ENCODE measurements at places on chromosomes 11 and 22. TPM values are rescaled to one million over a fixed set of nuclear protein-coding genes. Genes with fewer than 3 reads are reported as not detected.

JRKL gene
- 10.3 TPM for total RNA-seq

GRAP2 gene
- 138 TPM for total RNA-seq

DNA sequence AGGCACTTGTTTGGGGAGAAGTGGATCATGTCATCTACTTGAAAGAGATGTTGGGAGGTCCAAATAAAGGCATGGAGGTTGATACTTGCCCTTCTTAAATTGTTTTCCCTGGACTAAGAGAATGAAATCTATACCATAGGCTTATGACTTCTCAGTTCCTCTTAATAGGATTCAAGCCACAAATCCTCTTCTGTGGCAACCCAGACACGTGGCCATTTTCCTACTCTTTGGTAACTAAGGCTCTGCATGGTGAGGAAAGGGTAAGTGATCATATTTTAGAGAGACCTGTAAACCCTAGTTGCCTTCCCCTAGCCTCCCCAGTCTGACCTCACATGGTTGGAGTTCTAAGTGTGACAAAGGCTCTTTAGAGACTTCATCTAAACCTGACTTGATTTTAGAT lies 72.9 kb upstream of the CD44 start:
- DNase-seq, result no peak
- peaks cover 2% of the 10 kb centered on the region for H3K27me3 ChIP-seq
- H3K36me3 ChIP-seq, result peaks cover 49% of the 10 kb centered on the region
- H3K4me1 ChIP-seq, result peaks cover 40% of the 10 kb centered on the region
- H3K27ac ChIP-seq, result peak overlapping the region; percentile 83
- peak overlapping the region; percentile 3 for H3K4me3 ChIP-seq

DNA sequence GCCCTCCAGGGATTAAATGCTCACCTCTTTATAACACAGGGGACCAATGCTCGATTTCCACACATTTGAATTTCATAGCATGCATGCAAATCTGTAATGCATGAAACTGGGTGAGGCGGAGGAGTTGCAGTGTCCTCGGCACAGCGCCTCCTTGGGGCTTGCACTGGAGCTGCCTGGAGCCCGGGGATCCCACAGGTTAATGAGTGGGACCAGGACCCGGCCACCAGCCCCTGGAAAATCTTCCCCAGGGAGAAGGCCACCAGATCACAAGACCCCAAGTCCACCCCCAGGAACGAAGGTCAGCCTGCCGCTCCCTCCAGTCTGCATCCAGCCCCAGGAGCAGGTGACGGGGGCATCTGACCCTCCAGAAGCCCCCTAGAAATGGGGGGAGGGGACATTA lies 119.1 kb downstream of the MN1 start:
- no peak overlapping the region for H3K27ac ChIP-seq
- no peaks in the 10 kb centered on the region for H3K36me3 ChIP-seq
- no peak for DNase-seq
- peaks cover 3% of the 10 kb centered on the region for H3K27me3 ChIP-seq
- no peak overlapping the region for H3K4me3 ChIP-seq
- H3K4me1 ChIP-seq, result no peaks in the 10 kb centered on the region

PGR gene
- not detected for total RNA-seq

- no peak overlapping the region for H3K27ac ChIP-seq
- peaks cover 20% of the 10 kb centered on the region for H3K36me3 ChIP-seq
- DNase-seq, result no peak
- peaks cover 17% of the 10 kb centered on the region for H3K4me1 ChIP-seq
- H3K27me3 ChIP-seq, result no peaks in the 10 kb centered on the region
Observed at GRCh38 chr11:75907906-75908527, 93.0 kb downstream of the UVRAG start.

SERPING1 gene
- total RNA-seq, result 0.23 TPM

GRCh38 chr22:31398231-31398630 lies 1.2 kb upstream of the DRG1 start:
- DNase-seq, result no peak
- H3K27ac ChIP-seq, result no peak overlapping the region
- no peak overlapping the region for H3K4me3 ChIP-seq
- H3K27me3 ChIP-seq, result peaks cover 2% of the 10 kb centered on the region

GRCh38 chr11:73291196-73291595 lies 16.9 kb upstream of the ARHGEF17 start:
- no peaks in the 10 kb centered on the region for H3K36me3 ChIP-seq
- H3K4me3 ChIP-seq, result no peak overlapping the region
- peaks cover 18% of the 10 kb centered on the region for H3K4me1 ChIP-seq
- H3K27me3 ChIP-seq, result peaks cover 6% of the 10 kb centered on the region
- DNase-seq, result no peak

- DNase-seq, result peak; percentile 32
- peaks cover 32% of the 10 kb centered on the region for H3K4me1 ChIP-seq
- H3K27me3 ChIP-seq, result no peaks in the 10 kb centered on the region
- peak overlapping the region; percentile 74 for H3K4me3 ChIP-seq
- H3K27ac ChIP-seq, result peak overlapping the region; percentile 96
Observed at GRCh38 chr11:108853864-108854263, 189.0 kb downstream of the DDX10 start.

- DNase-seq, result no peak
- peaks cover 44% of the 10 kb centered on the region for H3K4me1 ChIP-seq
- H3K27ac ChIP-seq, result no peak overlapping the region
Observed at GRCh38 chr11:57322256-57323166, 2.2 kb downstream of the TNKS1BP1 start.

DNA sequence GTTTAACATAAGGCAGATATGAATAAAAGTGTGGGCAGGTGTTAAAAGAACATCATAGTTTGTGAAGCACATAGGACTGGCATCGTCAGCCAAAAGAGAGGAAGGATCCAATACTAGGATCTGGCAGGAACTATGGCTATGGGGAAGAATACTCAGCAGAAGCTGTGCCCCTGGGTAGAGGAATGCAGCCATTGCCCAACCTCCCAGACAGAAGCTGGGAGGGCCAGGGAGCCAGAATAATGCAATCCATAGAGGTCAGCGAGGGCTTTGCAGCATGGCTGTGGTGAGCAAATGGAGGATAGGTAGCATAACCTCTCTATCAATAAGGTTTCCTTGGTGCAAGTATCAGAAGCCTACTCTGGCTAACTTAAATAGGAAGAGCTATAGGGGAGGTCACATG lies 11.7 kb upstream of the CSTF3 start:
- DNase-seq, result no peak
- H3K36me3 ChIP-seq, result no peaks in the 10 kb centered on the region
- no peak overlapping the region for H3K4me3 ChIP-seq
- H3K27me3 ChIP-seq, result no peaks in the 10 kb centered on the region
- peaks cover under 1% of the 10 kb centered on the region for H3K4me1 ChIP-seq
- H3K27ac ChIP-seq, result no peak overlapping the region

- H3K27ac ChIP-seq, result no peak overlapping the region
- peaks cover 3% of the 10 kb centered on the region for H3K27me3 ChIP-seq
- H3K4me1 ChIP-seq, result no peaks in the 10 kb centered on the region
- H3K4me3 ChIP-seq, result no peak overlapping the region
Observed at GRCh38 chr11:117668321-117668751, 128.7 kb downstream of the DSCAML1 start.

DNA sequence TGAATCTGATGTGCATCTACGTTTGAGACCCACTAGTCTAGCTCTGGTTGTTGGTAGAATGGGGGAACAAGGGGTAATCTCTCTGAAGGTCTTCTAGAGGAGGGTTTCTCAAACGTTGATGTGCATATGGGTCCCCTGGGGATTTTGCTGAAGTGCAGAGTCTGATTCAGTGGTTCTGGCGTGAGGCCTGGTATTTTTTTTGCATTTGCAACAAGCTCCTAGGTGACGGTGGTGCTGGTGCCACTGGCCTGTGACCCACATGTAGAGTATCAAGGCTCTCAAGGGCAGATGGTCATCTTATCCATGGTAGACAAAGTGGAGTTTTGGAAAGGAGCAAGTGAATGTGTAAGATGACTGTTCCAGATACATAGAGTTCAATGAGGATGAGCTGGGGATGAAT lies 97.1 kb downstream of the CEP164 start:
- no peak overlapping the region for H3K27ac ChIP-seq
- no peak for DNase-seq
- no peaks in the 10 kb centered on the region for H3K4me1 ChIP-seq
- H3K36me3 ChIP-seq, result no peaks in the 10 kb centered on the region
- H3K4me3 ChIP-seq, result no peak overlapping the region
- H3K27me3 ChIP-seq, result peaks cover 3% of the 10 kb centered on the region

GRCh38 chr11:106482917-106483785 lies 405.7 kb downstream of the AASDHPPT start:
- H3K36me3 ChIP-seq, result no peaks in the 10 kb centered on the region
- H3K4me1 ChIP-seq, result no peaks in the 10 kb centered on the region
- H3K4me3 ChIP-seq, result no peak overlapping the region
- no peak for DNase-seq
- H3K27me3 ChIP-seq, result no peaks in the 10 kb centered on the region
- no peak overlapping the region for H3K27ac ChIP-seq

GRCh38 chr11:8032122-8032521 lies 45.0 kb downstream of the EIF3F start:
- H3K27ac ChIP-seq, result no peak overlapping the region
- no peaks in the 10 kb centered on the region for H3K36me3 ChIP-seq
- no peak for DNase-seq
- no peak overlapping the region for H3K4me3 ChIP-seq

DAGLA gene
- 0.45 TPM for total RNA-seq

GRCh38 chr22:47189056-47189916 lies 426.8 kb downstream of the TBC1D22A start:
- H3K4me1 ChIP-seq, result no peaks in the 10 kb centered on the region
- H3K27ac ChIP-seq, result no peak overlapping the region
- no peak overlapping the region for H3K4me3 ChIP-seq
- peaks cover 2% of the 10 kb centered on the region for H3K27me3 ChIP-seq

ADAMTS8 gene
- total RNA-seq, result not detected

FEN1 gene
- 98.6 TPM for total RNA-seq

DNA sequence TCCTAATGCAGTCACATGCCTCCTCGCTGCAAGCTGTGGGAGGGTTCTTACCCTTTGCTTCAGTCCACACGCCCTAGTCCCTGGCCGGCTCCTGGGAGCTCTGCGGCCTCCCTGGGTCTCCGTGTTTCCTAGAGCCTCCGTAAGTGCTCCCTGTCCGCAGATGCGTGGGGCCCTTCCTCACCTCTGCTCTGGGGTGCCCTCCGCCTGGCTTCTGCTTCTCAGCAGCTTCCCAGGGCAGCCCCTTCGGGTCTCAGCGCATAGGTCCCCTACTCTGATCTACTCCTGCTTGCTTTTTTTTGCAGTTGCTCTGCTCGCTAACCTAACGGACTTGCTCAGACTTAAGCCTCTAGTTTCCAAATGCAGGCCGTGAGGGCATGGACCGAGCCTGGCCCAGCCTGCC lies 22.4 kb downstream of the CAPN1 start:
- no peak for DNase-seq
- H3K4me3 ChIP-seq, result no peak overlapping the region
- no peaks in the 10 kb centered on the region for H3K27me3 ChIP-seq
- H3K27ac ChIP-seq, result no peak overlapping the region
- H3K36me3 ChIP-seq, result peaks cover 32% of the 10 kb centered on the region
- H3K4me1 ChIP-seq, result peaks cover 5% of the 10 kb centered on the region

DNA sequence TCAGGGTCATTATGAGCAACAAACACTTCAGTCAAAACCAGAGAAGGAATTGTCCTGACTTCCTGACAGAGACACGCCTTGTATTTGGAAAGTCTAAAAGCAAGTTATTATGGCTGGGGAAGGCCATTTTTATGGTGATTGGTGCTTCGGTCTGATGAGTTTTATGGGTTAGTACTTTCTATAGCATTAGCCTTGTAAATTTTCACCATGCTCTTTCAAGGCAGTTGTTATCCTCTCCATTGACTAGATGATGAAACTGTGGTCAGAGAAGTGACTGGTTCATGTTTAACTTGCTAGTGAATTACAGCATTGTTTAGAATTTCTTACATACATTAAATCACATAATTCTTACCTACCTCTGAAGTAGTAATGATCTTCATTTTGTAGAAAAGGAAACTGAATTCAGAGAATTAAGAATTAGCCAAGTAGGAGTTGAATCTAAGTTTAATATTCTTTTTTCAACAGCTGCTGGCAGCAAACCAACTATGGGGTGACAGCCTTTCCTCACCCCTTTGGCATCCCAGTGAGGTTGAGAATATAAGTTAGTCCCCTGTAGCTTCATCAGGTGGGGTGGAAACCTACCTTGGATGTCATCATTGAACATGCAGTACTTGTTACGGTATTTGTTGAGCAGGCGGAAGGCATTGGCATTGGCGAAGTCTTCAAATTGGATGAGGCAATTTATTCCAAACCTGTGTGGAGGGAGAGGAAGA lies 90.0 kb downstream of the CCDC81 start:
- no peak overlapping the region for H3K4me3 ChIP-seq
- H3K36me3 ChIP-seq, result no peaks in the 10 kb centered on the region
- no peaks in the 10 kb centered on the region for H3K4me1 ChIP-seq
- no peak for DNase-seq
- H3K27ac ChIP-seq, result no peak overlapping the region

DNA sequence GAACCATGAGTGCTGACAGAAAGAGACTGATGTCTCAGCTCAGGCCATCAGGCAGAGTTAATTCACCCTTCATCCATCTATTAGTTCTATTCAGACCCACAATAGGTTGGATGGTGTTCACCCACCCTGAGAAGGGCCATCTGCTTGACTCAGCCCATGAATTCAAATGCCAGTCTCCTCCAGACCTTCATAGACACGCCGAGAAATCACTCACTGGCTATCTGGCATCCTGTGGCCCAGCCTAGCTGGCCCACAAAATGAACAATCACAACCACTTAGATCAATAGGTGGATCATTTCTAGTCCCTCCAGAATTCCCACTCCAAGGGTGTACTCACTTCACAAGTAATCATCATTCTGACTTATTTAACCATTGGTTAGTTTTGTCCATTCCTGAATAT lies 58.2 kb downstream of the MYEOV start:
- H3K27me3 ChIP-seq, result no peaks in the 10 kb centered on the region
- DNase-seq, result no peak
- H3K4me3 ChIP-seq, result no peak overlapping the region
- peaks cover 5% of the 10 kb centered on the region for H3K4me1 ChIP-seq
- no peaks in the 10 kb centered on the region for H3K36me3 ChIP-seq

DNA sequence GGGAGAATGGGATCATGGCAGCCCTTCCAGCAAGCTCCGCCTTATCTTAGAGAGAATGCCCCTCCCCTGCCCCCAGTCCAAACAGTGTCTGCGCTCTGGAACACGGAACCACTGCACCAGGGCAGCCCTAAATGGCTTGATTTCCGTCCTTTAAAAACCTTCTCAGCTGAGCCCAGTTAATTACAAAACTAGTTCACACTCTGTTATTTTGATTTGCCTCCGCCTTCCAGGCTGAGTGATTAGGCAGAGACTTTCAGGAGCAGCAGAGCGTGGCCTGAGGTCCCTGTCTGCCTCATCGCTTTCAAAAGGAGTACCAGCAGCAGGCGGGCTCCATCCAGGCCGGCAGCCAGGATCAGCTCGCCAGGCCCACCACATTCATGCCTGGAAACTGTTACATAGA lies 313.0 kb downstream of the BRD1 start:
- no peaks in the 10 kb centered on the region for H3K27me3 ChIP-seq
- H3K4me3 ChIP-seq, result no peak overlapping the region
- peaks cover 25% of the 10 kb centered on the region for H3K36me3 ChIP-seq
- no peak overlapping the region for H3K27ac ChIP-seq

- no peak within 1 kb of the TSS for H3K4me3 ChIP-seq
- H3K27me3 ChIP-seq, result peaks cover 24% of the 10 kb centered on the region
- no peaks in the 10 kb centered on the region for H3K4me1 ChIP-seq
- H3K27ac ChIP-seq, result no peak within 1 kb of the TSS
Observed at GRCh38 chr11:62242021-62242420, at the start of gene SCGB1D2. TSS of gene SCGB1D2 (plus strand) at chr11:62242239. CDS start at chr11:62242308, 69 bp downstream.

CCDC73 gene
- not detected for total RNA-seq

- H3K36me3 ChIP-seq, result peaks cover 32% of the 10 kb centered on the region
- peak overlapping the region; percentile 35 for H3K4me3 ChIP-seq
- H3K4me1 ChIP-seq, result peaks cover 56% of the 10 kb centered on the region
Observed at GRCh38 chr11:102306048-102306597, 11.2 kb upstream of the BIRC3 start.

Measured in activated CD4-positive, alpha-beta T cell treated with anti-CD3 and anti-CD28 coated beads, Interleukin-2, amount 10 ng/mL, durations not matched to agents 7 days and 5 days (primary cell).